CD4-positive, alpha-beta T cell treated with Interferon alpha-2 for 1 hour (primary cell): ENCODE measurements at places on chromosomes 3 and 15.

DNA sequence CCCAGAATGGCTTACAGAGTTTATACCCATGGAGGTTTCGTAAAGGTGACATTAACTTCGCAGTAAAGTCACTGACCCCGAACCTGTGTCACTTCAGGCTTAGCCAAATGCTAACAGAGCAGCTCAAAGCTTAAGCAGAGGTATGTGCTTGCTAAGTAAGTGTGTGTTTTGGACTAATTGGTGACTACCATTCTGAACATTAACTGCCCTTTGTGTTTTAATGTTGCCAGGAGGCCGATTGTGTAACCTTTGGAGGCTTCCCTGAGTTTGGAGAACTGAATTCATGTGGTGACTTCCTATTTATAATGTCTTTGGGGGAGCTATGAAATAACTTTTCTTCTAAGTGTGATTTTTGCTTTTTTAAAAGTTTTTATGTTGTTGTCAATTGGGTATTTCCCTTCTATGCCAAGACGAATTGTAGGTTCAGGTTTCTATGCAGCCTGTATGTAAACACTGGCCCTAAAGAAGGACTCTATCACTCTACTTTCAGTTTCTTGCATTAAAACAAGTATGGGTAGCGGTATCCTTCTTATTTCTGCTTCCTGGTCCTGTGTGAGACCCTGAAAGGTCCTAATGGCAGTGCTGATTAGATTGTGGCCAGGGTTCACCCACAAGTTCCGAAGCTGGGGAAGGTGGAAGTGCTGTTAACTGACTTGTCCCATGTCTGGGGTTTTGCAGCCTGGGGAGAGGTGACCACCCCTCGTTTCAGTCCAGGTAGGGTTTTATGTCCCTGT, 86.3 kb downstream of the IGF1R start:
- DNase-seq, result no peak

DNA sequence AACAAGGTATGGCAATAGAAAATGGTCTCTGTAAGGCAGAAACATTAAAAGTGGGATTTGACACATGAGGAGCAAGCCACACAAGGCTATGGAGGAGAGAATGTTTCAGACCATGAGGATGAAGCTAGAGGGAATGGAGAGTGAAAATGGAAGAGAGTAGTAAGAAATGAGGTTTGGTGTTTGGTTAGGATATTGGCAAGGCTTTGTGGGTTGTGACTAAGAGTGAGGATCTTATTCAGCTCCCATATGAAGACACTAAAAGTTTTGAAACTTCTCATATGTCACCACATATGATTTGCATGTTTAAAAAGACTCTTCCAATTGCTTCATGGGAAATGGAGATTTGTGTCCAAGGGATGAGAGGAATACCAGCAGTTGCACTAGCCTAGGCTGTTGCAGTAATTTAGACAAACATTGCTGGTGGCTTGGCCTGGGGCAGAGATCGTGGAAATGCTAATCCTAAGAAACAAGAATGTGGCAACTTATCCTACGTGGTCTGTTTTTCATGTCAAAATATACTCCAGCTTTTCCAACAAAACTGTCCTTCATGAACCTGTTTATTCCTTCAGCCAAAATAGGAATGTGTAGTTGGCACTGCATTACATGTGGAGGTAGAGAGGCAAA, 749.0 kb downstream of the PDCD6IP start:
- no peak for DNase-seq

DNA sequence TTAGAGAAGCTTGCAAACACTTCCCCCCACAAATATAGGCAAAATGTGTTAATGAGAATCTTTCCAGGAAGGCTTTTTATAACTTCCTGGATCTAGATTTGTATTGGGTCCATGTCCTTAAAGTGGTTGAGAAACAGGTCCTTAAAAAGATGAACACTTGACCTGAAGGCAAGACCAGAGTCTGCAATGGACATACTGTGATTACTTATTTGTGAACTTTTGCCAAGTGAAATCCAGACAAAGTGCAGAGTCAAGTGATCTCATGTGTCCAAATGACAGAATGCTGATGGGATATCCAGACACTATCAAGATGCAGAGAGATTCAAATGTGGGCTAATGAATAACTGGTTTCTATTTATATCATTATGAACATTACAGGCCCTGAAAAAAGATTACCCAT, 43.8 kb downstream of the FRMD4B start:
- no peak for DNase-seq

DNA sequence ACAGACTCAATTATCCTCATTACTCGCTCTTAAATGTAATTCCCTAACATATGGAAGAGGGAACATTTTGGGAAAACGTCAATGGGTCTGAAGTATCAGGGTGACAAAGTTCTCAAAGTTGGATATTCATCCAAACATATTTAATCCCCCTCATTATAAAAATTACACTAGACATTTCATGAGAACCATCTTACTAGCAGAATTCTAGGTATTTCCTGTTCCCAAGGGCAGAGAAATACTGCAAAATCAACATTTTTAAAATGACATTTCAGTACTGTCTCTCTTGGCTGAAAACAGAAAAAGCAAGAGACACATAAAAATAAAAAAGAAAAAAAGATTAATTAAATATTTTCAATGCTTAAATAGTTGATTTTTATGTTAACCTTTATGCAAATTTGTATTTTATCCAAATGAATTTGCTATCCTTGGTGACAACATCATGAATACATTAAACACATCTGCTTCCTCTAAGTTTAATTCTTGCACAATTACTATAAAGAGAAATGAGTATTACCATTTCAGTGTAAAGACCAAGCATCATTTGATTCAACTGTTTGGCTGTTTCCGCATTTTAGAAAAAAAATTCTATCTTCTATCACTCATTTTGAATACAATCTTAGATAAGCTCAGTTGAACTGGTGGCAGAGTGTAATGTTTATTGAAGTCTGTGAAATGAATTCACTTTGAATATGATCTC, 114.8 kb upstream of the COL8A1 start:
- no peak for DNase-seq

- DNase-seq, result no peak
Observed at GRCh38 chr3:57281715-57282114, 10.8 kb downstream of the ASB14 start.

GRCh38 chr3:173429527-173429926, 32.0 kb downstream of the NLGN1 start:
- DNase-seq, result no peak
